ENCODE measurements at places on chromosomes 11 and 22.
A peak's percentile ranks its signal among the peaks of the same experiment; 100 is the strongest.

DNA sequence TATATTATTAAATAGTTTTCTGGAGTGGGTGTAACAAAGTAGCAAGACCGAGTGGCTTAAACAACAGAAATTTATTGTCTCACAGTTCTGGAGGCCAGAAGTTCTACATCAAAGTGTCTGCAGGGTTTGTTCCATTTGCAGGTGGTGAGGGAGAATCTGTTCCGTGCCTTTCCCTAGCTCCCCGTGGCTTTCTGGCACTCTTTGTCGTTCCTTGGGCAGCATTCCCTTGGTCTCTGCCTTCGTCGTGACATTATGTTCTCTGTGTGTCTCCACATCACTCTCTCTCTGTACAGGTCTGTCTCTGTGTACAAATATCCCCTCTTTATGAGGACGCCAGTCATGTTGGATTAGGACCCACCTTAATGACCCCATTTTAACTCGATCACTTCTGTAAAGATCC is 38.2 kb downstream of the LDLRAD3 start:
- DNase-seq: no peak
- H3K4me3 ChIP-seq: no peak overlapping the region
- no peak overlapping the region for H3K27ac ChIP-seq

- H3K4me3 ChIP-seq: no peak overlapping the region
- H3K4me1 ChIP-seq: no peaks in the 10 kb centered on the region
- peak; percentile 51 for DNase-seq
- no peak overlapping the region for H3K27ac ChIP-seq
- H3K36me3 ChIP-seq: no peaks in the 10 kb centered on the region
Observed at GRCh38 chr11:17978553-17979287, 34.1 kb downstream of the SERGEF start.

- H3K4me3 ChIP-seq: no peak overlapping the region
- H3K27me3 ChIP-seq: no peaks in the 10 kb centered on the region
- peaks cover 16% of the 10 kb centered on the region for H3K4me1 ChIP-seq
- H3K36me3 ChIP-seq: peaks cover 3% of the 10 kb centered on the region
Observed at GRCh38 chr11:126284829-126285228, 1.9 kb downstream of the TIRAP start.

GRCh38 chr11:70555078-70555477 is 156.7 kb downstream of the CTTN start:
- H3K27ac ChIP-seq: no peak overlapping the region
- no peak overlapping the region for H3K4me3 ChIP-seq
- H3K4me1 ChIP-seq: no peaks in the 10 kb centered on the region

- peak overlapping the region; percentile 100 for H3K27ac ChIP-seq
- peaks cover 24% of the 10 kb centered on the region for H3K4me1 ChIP-seq
- H3K36me3 ChIP-seq: no peaks in the 10 kb centered on the region
- H3K27me3 ChIP-seq: no peaks in the 10 kb centered on the region
Observed at GRCh38 chr11:62545437-62546243, 966 bp downstream of the AHNAK start.

Data from lung (tissue), 17 donors.